ENCODE measurements at places on chromosomes 13 and 19. TPM values are rescaled to one million over a fixed set of nuclear protein-coding genes. Genes with fewer than 3 reads are reported as not detected.

DNA sequence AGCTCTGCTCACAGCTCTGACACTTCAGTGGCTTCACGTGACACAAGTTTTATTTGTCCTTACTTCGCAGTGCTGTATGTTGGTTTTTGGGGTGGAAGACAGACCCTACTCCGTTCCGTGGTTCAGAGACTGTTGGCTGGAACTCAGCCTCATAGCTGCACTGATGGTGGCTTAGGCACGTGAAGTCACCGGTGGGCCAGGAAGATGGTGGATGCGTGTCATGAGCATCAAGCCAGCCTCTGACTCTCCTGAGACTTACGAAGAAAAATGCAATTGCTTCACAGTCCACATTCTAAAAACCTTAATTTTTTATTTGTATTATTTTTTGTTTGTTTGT, 161.4 kb upstream of the SOX1 start:
- DNase-seq, result no peak

DNA sequence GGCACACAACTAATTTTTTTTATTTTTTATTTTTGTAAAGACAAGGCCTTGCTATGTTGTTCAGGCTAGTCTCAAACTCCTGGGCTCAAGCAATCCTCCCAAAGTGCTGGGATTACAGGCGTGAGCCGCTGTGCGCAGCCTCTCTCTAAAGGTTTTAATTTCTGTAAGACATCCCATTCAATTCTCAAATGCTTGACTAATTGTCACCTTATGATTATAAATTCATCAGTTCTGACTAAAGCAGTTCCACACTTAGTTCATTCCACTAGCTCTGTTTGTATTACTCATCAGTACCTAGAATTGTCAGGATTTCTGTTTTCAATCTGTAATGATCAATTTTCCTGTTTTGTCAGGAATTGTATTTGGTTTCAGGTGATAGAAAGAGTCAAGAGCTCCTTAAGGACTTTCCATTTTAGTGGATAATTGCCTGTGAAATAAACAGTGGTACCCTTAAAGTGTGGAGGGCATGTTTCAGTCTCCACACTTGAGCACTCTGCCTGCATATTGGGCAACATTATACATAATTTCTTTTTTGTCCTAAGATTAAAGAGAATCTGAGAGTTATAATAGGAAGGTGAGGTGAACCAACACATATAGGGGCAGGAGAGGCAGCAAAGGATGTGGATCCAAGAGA, 27.6 kb downstream of the GPALPP1 start:
- DNase-seq, result no peak

GRCh38 chr13:85993567-85993966, 194.3 kb upstream of the SLITRK6 start:
- no peak for DNase-seq

GRCh38 chr13:50401049-50401505, 385.8 kb downstream of the KCNRG start:
- DNase-seq, result no peak

DNA sequence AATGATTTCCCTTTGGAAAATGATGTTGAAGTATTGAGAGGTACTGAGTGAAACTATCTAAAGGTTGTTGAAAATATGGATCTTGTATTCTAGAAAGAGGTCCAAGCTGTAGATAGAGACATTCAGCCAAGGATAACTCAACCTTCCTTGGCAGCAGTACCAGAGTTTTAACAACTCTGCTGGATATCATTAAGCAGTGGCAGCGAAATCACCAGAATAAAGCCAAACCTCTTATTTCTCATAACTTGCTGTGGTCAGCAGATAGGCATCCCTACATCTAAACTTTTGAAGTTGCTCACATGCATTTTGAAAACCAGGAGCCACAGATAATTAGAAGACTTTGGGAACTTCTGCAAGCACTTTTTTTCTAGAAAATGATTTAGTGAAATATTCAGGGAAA, 559.8 kb downstream of the IRS2 start:
- DNase-seq, result no peak

Gene C1QTNF9
- 4.5 TPM for total RNA-seq

Gene POU2F2
- total RNA-seq, result 1.5 TPM

Measured in Right ventricle myocardium inferior (tissue), 1 donor.